BJ (cell line): ENCODE measurements at places on chromosomes 3 and 15. TPM values are rescaled to one million over a fixed set of nuclear protein-coding genes. Genes with fewer than 3 reads are reported as not detected.

The UQCRC1 gene
- 426 and 662 TPM in 2 replicates for polyA plus RNA-seq

The SI gene
- not detected in 2 replicates for polyA plus RNA-seq

The FANCI gene
- 11.5 and 18.3 TPM in 2 replicates for polyA plus RNA-seq

The TMEM207 gene
- not detected in 2 replicates for polyA plus RNA-seq

The MEGF11 gene
- 0.04 TPM in 1 of 2 replicates, not detected in the other for polyA plus RNA-seq

The UROC1 gene
- not detected in 2 replicates for polyA plus RNA-seq

The SST gene
- polyA plus RNA-seq = 0.15 and 0.25 TPM in 2 replicates

The ACTR8 gene
- 33.0 and 36.8 TPM in 2 replicates for polyA plus RNA-seq

The EHHADH gene
- polyA plus RNA-seq = 5.2 and 6.0 TPM in 2 replicates

The SLC28A2 gene
- polyA plus RNA-seq = not detected in 2 replicates

The NR2E3 gene
- 0.04 TPM in 1 of 2 replicates, not detected in the other for polyA plus RNA-seq

The CSTA gene
- polyA plus RNA-seq = 0.49 and 0.70 TPM in 2 replicates
